T-helper 2 cell (primary cell): ENCODE measurements at places on chromosomes 7 and 10.

- DNase-seq = no peak
Observed at GRCh38 chr7:8762803-8763202, 329.4 kb downstream of the NXPH1 start.

GRCh38 chr10:93473804-93474472 lies 8.2 kb downstream of the MYOF start:
- no peak for DNase-seq

- no peak for DNase-seq
Observed at GRCh38 chr7:149690688-149691446, 82.5 kb downstream of the ZNF467 start.

GRCh38 chr7:3037259-3037658 lies 6.4 kb downstream of the CARD11 start:
- DNase-seq = no peak

DNA sequence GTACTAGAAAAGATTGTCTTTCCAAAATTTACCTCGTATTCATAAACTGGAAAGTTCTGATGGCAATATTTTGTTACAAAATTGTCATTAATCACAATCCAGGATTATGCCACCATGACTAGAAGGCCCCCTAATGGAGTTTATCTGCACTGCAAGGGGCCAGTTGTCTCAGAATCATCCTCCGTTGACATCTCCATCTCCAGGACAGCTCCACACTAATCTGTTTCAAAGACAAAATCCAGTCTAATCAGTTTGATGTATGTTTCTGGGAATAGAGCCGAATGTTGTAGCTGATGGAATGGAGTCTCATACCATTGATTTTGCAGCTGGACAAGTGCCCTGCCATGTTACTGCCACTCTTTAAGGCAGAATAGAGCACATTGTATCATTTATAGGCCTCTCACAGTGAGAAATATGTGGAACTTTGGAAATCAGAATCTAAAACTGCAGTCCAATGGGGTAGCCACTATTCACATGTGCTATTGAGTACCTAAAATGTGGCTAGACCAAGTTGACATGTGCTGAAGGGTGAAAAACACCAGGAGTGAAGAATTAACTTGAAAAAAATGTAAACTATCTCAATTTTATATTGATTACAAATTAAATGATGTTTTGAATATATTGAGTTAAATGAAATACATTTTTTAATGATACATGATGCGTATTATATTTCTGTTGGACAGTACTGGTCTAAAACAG lies 38.3 kb upstream of the TOMM7 start:
- no peak for DNase-seq

DNA sequence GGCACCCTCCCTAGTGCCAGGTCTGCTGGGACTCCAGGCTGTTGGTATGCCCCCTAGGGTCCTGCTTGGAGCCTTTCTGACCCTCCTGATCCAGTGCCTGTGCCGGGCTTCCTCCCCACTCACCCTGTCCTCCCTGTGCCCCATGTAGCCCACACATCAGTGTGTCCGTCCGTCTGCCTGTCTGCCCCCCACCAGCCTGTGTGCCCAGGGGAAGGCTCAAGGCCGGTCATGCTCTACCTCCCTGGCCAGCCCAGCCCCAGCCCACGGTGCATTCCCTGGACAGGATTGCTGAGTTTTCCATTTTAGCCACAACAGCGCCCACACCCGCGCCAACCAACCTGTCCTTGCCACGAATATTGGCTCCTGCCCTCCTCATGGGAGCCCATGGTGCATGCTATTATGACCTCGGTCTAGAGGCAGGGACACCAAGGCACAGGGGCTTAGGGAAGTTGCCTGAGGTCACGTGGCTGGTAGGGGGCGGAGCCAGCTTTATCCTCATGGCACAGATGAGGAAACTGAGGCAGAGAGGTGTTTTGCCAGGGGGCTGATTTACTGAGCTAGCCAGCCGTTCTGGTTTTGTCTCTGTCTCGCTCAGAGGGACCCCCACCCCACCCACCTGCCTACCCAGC lies 136.0 kb downstream of the FAM53B start:
- no peak for DNase-seq

- DNase-seq = no peak
Observed at GRCh38 chr7:70700941-70701425, 431.0 kb upstream of the GALNT17 start.

GRCh38 chr7:84617265-84618030 lies 422.9 kb upstream of the SEMA3A start:
- no peak for DNase-seq

DNA sequence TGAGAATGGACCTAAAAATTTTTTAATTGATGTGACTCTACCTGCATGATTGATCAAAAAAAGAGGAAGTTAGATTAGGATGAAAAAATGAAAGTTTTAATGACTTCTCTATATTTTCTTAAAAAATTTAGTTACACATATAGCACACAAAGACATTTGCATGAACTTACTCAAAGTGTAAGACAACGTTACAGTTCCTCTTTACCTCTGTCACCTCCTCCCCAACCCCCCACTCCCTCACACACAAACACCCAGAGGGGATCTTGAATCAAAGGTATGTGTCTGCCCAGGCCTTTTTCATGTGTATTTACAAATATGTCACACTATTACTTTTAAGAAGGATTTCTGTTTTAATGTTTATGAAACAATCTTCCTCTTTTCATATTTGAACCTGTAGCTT lies 20.6 kb upstream of the CDCA7L start:
- DNase-seq = no peak

DNA sequence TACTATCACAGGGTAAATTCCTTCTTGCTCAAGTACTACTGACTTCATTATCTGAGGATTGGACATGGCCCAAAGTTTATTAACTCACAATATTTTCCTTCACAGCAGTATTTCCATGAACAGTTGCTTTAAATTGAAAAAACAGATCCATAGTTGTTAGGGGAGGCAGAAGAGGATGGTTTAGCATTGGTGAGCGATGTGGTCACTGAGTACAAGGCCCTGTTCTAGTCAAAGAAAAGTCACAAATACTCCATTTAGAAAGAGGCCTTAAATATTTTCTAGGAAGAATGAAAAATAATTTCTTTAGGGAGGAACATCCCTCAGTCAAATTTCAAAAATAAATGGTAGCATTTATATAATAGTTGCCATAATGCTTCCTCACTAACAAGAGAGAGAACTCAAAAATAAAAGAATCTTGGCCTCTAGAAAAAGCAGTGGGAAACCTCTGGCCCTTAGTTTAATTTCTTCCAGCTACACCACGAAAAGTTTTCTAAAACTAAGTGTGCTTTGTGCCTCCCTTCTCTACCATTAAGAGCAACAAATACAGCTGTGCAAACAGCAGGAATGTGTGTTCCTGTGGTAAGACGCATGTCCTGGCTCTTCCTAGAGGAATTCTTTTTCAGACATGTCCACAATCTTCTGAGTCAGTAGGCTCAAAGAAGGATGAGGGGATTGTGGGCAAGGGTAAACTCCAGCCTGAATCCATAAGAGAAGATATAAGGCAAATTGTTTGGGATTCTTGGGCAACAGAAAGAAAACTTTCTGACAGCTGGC lies 105.7 kb downstream of the HOXA1 start:
- no peak for DNase-seq

GRCh38 chr10:36688717-36689116 lies 436.7 kb upstream of the ANKRD30A start:
- no peak for DNase-seq

DNA sequence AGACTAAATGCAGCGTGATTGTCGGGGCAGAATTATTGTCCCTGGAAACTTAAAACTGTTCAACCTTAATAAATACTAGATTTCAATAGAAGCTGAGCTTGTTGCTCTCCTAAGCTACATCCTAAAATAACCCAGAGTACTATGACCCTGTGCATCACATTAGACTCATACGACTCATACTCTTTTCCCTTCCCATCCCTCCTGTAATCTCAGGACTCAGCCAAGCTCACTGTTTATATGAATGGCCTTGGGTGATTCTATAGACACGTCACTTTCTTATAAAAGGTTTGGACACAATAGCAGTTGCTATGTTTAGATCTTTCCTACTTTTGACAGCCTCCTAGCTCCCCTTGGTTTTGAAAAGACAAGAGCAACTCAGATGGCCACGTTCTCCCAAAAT lies 17.2 kb downstream of the TCF7L2 start:
- DNase-seq = no peak

- no peak for DNase-seq
Observed at GRCh38 chr7:1458683-1459511, at the start of gene MICALL2. Gene MICALL2, minus strand, starts transcription at chr7:1459470. Its CDS starts 144 bp downstream, at chr7:1459326.

DNA sequence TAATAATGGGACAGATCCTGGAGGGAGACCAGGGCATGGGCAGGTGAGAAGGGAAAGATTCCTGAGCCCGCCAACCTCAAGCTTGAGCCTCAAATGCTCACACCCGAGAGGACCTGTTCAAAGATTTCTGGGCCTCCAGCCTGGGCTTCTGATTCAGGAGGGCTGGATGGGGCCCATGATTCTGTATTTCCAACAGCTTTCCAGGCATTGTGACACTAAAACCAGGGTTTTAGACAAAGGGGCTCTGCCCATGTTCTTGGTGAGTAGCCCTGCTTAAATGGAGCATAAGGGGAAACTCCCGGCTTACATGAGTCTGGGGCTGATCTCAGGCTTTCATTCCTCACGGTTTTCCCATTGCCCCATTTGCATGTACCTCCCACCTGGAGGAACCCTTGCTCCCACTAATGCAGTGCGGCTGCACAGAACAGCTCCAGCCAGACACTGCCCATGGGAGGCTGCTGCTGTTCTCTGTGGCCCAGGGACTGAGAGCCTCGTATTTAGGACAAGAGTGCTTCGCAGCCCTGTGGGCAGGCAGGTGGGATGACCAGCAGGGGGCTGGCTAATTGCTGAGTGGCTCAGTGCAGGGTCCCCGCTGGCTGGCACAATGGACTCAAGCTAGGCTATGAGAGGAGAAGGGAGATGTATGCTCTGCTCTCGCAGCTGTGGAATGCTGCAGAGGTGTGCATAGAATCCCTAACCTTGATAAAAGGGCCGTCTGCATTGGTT lies 135.3 kb upstream of the COBL start:
- DNase-seq = no peak

DNA sequence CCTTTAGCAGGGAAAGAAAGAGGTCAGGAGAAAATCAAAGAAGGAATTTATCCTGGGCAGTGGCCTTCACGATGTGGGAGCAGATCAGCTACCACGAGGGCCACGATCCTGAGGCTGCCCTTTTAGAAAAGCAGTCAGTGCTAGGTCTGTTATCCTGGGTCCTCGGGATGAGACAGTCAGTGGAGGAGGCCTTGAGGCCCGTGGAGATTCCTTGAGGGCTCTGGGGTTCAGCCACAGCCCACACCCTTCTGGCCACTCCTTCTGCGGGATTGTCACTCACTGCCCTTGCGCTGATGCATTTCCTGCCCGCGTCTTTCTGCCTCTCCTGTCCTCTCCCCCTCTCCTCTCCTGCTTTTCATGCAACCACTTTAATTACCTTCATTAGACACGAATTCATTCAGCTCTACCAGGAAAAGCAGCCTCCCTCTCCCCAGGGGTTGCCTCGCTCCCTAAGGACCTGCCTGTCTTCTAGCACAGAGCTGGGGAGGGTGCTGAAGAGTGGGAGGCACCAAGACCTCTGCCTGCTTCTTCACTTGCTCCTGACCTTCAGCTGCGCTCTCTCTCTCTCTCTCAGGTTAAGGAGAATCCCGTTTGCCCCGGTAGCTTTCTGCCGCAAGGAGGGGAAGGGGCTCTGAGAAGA lies 42.6 kb upstream of the LRRC4 start:
- DNase-seq = no peak

DNA sequence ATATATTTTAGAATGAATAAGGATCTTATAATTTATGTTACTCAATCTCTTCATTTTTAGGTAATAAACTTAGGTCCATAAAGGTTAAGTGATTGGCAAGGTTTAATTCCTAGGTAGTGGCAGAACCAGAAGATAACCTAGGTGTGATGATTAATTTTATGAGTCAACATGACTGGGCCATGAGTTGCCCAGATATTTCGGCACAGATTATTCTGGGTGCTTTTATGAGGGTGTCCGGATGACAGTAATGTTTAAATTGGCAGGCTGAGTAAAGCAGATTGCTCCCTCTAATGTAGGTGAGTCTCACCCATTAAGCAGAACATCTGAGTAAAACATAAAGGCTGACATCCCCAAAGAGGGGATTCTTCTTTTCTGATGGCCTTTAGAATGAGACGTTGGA lies 1349.3 kb upstream of the CELF2 start:
- DNase-seq = no peak

DNA sequence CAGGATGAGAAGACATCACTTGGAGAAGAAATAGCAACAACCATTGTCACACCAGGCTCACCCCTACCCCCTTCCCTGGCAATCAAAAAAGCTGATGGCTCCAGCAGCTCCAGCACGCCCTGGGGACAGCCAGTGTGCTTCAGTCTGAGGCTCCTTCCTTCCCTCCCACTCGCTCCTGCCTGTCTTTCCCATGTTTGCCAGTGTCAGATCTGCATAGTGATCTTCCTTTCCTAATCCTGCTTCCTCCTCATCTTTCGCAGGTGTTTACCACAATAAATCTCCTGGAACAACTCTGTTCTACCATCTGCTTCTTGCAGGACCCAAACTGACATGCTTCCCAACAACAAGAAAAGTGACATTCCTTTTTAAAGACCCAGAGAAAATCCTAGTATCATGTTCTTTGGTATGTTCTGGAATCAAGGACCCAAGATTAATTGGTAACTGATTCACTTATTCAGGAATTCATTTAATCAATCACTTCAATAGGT lies 57.1 kb downstream of the STEAP1B start:
- no peak for DNase-seq

- no peak for DNase-seq
Observed at GRCh38 chr10:118209215-118209614, 132.9 kb downstream of the FAM204A start.

- no peak for DNase-seq
Observed at GRCh38 chr7:40716052-40716451, 581.2 kb downstream of the SUGCT start.

GRCh38 chr10:45550903-45551786 lies 121.4 kb downstream of the ZFAND4 start:
- no peak for DNase-seq

GRCh38 chr7:117654780-117655179 lies 175.0 kb downstream of the CFTR start:
- DNase-seq = no peak

- DNase-seq = no peak
Observed at GRCh38 chr7:522071-522950, 2.7 kb upstream of the PDGFA start.

DNA sequence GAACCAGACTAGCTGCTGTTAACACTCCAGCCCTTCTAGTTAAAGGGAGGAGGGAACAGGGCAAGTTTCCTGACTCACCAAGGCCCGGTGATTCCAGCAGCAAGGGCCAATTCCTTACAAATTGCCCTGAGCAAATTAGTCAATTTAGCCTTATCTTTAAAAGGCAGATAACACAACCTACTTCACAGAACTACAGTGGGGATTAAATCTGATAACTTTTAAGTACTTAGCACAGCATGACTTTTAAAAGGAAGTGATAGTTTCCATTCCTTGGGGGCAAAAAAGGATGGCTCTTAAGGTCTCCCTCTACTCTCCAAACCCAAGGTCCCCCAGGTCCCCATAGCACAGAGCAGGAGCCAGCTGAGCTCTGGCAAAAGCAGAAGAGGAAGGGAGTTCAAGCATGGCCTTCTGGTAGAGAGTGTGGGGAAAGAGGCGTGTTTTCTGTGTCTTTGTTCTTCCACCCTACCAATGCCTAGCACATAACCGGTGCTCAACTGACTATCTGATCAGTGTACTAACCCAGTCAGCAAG lies 4.0 kb downstream of the CDCA7L start:
- DNase-seq = peak; percentile 6
